NCI-H345 (cell line): ENCODE measurements at places on chromosomes 3 and 15.
A peak's percentile ranks its signal among the peaks of the same experiment; 100 is the strongest.

- no peak for DNase-seq
Measured at GRCh38 chr3:121979734-121980449, 42.2 kb downstream of the ILDR1 start.

DNA sequence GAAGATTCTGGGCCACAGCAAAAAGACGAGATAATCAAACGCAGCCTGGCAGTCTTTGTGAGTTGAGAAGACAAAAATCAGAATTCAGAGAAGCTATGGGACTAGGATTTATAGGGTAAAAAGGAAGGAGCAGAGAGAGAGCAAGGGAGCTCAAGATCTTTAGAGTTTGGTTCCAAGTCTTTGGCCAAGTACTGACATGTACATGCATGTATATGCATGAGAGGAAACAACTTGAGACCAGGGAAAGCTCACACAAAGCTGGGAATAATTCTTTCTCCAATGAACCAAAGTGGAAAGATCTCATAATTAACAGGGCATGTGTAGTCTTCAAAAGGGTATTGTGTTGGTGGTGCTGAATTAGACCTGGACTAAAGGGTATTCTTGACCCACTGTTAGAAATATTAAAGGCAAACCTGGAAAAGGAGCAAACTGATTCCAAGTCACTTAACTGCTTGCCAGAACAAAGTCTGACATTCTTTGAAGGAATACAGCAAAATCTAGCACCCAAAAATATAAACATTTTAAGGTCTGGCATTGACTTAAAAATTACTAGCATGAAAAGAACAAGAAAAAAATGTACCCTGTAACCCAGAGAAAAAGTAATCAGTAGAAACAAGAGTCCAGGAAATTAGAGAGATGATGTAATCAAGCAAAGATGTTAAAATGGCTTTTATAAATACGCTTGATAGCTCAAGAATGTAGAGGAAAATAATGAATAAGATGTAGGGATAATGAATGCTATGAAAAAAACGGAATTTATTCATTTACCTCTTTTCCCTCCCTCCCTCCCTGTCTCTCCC, 226.0 kb upstream of the CGNL1 start:
- DNase-seq: no peak

GRCh38 chr3:152400887-152401286, 132.2 kb downstream of the MBNL1 start:
- no peak for DNase-seq

- no peak for DNase-seq
Measured at GRCh38 chr3:89584398-89584797, 477.0 kb downstream of the EPHA3 start.

GRCh38 chr15:35751413-35752133, 205.6 kb upstream of the DPH6 start:
- peak; percentile 48 for DNase-seq

GRCh38 chr3:189907803-189908202, 212.9 kb downstream of the P3H2 start:
- DNase-seq: no peak

DNA sequence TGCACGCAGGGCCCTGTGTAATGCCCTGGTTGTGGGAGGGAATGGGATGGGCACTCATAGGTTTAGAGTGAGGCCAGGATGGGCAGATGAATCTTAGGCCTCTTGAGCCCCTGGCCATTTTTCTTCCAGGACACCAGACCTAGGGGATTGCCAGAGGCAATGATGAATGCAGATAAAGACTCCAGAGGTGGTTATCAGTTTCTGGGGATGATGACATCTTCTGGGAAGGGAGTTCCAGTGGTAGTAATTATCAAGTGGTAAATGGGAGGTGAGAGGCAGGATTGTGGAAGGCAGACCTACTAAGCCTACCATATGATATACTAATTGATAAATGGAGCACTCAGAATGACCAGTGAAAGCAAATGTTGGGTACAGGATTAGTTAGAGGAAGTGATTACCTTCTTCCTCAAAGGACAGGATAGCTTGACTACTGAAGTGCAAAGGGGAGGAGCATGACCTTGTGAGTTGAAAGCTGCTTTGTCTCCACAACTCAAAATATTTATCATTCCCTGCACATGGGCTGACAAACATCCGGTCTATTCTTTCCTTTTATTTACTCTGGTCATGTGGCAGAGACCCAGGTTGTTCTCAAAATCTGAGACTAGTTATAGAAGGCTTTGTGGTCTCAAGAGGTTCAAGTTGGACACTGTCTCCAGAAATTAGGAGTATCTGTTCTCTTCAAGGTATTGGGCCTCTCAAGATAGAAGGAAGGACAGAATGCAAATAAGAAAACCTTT, 10.2 kb upstream of the MAPK6 start:
- DNase-seq: peak; percentile 35

DNA sequence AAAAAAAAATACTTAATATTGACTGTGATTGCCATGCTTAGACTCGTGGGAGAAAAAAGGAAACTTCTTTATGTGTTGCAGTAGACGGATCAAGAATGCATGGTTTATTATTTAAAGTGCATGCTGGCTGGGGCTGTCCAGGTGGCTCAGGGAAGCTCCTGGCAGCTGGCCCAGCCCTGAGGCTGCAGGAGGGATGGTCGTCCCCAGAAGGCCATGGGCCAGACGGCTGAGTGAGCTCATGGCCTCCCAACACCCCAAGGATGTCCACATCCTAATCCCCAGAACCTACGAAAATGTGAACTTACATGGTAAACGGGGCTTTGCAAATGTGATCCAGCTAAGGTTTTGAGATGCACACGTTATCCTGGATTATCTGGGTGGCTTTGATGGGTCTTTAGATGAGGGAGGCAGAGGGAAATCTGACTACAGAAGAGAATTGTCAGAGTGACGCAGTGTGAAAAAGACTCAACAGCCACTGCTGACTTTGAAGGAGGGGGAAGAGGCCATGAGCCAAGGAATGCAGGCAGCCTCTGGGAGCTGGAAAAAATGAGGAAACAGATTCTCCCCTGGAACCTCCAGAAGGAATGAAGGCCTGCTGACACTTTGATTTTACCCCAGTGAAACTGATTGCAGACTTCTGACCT, 29.8 kb downstream of the ADAMTS17 start:
- peak; percentile 3 for DNase-seq

DNA sequence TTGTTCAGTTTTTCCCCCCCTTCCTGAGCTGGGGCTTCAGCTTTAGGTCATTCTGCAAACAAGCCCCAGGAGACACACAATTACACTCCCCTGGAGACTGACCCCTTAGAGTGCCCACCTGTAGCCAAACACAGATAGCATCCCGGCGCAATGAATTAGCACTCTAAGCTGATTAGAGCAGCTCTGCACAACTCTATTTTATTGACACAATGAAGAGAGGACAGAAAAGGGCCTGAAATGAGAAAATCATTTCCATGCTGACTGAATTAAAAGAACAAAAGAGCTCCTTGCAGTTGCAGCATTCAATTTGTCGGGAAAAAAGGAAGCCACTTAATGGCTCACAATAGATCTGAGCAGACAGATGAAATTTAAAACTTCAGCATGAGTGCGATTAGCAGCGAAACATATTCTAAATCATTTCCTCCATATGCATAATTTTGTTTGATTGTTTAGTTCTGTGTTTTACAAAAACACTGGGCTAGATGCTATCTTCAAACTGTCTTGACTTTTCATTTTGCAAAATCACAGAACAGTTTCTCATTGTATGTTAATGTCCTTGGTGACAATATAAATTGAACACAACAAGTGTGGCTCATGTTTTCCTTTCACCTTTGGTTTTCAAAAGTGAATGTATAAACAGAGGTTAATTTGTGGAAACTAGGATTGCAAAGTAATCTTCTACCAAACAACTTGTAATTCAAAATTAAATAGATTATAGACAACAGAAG, 308.6 kb downstream of the MECOM start:
- DNase-seq: peak; percentile 82

DNA sequence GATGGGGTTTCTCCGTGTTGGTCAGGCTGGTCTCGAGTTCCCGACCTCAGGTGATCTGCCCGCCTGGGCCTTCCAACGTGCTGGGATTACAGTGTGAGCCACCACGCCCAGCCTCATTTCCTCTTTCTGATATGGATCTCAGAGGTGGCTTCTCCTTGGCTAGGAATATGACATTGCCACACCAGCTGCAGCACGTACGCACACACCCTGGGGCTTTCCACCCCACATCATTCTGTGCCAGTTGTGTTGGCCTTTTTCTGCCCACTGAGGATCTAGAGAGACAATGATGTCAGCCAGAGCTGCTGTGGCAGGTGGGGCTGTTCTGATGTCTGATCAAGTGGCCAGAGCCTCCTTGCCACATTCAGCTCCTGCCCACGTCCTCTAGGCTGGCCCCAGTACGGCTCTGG, 29.0 kb downstream of the TMEM45A start:
- DNase-seq: no peak

DNA sequence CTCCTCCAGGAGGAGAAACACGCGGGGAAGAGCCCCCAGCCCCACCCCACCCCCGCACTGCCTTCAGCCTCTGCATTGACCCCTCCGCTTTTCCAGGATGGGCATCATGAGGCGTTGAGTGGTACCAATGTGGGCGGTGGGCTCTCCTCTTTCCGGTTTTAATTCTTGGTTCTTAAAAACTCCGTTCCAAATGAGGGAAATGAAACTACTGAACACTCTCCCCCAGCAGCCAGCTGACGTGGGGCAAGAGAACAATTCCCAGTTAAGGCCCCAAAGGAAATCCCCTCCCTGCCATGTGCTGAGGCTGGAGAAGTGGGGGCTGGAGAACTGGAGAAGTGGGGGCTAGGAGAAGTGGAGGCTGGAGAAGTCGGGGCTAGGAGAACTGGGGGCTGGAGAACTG, 5.3 kb upstream of the NRROS start:
- no peak for DNase-seq

GRCh38 chr3:103349760-103350159, 914.9 kb downstream of the ZPLD1 start:
- no peak for DNase-seq

- DNase-seq: no peak
Measured at GRCh38 chr3:175526609-175527280, 667.6 kb downstream of the NAALADL2 start.
